AG20443 (cell line): ENCODE measurements at places on chromosomes 4 and X.

- DNase-seq, result peak; percentile 16
Observed at GRCh38 chr4:22434895-22435294, 81.0 kb downstream of the ADGRA3 start.

DNA sequence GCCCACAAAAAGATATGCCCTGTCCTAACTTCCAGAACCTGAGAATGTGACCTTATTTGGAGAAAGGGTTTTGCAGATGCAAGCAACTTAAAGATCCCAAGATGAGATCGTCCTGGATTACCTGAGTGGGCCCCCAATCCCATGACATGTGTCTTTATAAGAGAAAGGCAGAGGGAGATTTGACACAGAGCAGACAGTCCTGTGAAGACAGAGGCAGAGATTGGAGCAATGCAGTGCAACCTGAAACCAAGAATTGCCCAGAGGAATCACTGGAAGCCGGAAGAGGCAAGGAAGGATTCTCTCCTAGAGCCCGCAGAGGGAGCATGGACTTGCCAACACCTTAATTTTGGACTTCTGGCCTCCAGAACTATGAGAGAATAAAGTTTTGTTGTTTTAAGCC, 171.5 kb downstream of the SMIM20 start:
- DNase-seq, result no peak

DNA sequence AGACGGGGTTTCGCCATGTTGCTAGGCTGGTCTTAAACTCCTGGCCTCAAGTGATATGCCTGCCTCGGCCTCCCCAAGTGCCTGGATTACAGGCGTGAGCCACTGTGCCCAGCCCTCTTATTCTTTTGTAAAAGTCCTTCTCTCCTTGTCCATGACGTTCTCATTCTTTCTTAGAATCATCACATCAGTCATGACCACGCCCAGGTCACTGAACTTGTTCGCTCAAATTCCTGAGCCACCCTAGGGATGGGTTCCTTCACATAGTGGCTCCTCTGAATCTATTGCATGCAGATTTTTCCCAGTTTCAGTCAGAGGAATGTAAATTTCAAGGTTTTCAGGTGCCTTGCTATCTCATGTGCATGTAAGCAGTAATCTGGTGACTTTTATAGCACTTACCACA, 15.7 kb downstream of the JADE1 start:
- peak; percentile 25 for DNase-seq

DNA sequence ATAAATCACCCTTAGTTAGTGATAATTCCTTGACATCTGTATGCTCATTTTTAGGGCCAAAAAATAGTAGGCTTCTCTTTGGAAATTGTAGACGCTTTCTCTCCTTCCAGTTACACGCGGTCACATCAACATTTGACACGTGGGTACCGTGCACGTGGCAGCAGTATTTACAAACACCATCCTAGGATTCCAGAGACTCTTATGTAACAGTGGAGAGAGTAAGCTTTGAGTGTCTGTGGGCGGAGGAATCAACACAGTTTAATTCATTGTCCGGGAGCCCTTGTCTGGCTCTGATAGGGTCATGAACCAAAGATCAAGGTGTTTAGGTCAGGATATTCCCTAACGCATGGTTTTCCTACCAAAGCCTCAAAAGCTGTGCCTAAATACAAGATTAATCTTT, 12.2 kb downstream of the TET2 start:
- DNase-seq, result no peak

DNA sequence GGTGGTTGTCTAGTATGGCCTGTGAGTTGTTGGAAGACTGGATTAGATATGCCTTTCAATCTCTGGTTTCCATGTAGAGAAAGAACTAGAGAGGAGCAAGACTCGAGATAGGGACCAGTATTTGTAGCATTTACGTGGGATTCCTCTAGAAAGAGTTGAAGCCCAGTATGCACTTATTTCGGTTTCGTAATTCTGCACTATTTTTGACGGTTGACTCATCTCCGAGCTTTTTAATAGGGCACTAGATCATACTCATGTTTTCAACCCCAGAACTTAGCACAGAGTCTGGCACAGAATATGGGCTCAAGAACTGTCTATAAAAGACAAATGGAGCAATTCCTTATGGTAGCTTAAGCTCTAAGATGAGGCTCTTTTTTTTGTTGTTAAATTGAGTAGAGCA, 15.7 kb downstream of the HELT start:
- DNase-seq, result no peak

- peak; percentile 62 for DNase-seq
Observed at GRCh38 chr4:6986072-6986780, 56.9 kb upstream of the TADA2B start.

GRCh38 chrX:155997436-155997835, at the start of gene IL9R:
Gene IL9R (plus strand): TSS chrX:155997696. CDS start chrX:155997760, 64 bp downstream.
- DNase-seq, result no peak

GRCh38 chr4:88991746-88992145, 65.2 kb downstream of the FAM13A start:
- DNase-seq, result no peak

GRCh38 chr4:39320381-39321115, 45.6 kb downstream of the RFC1 start:
- DNase-seq, result no peak

DNA sequence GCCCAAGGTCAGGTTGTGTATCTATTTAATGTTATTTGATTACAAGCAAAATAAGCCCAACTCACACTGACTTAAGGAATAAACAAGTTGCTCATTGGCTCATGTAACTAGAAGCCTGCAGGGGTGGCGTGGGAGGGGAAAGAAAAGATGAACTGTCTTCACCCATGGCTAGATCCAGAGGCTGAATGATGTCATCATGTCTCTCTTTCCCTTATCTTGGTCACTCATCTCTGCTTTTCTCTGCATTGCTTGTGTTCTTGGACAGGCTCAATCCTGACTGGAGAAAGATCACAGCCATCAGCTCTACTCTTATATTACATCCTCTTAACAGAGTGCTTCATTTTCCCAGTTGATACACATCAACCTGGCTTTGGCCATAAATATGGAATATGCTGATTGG, 290.0 kb upstream of the DIAPH2 start:
- no peak for DNase-seq

- no peak for DNase-seq
Observed at GRCh38 chr4:55181010-55182005, 55.9 kb upstream of the KDR start.

DNA sequence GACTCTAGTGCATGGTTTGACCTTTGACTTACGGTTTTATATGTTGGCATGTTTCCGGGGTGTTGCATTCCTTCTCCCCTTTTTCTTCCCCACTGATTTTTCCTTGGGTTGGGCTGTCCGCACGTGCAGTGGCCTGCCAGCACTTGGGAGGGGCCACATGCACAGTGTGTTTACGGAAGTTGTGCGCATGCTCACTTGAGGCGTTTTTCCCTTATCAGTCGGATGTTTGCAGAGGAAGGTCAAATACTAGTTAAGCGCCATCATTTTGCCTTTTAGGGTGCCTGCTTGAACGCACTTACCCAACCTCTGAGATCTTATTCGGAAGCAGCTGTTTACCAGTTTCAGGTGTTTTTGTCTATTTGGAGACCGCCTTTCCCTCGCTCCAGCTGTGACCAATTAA, 653.9 kb upstream of the AADAT start:
- no peak for DNase-seq
